Cortex of kidney (tissue), 1 donor: ENCODE measurements at places on chromosomes 7 and 10.

DNA sequence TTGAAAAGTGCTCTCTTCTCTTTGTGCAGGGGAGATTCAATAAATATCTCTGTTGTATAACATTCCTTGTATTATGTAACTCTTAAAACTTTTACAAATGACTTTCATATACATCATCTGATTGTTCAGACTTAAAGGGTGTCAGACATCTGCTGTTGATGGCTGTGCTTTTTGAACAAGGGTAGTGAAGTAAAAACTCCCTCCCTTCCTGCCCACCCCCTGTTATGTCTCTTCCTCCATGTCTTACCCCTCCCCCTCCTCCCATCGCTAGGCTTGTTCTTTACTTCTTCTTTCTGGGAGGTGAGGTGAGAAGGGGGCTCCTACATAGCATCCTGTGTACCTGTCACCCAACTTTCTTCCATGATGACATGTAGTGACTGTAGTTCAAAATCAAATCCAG, 23.4 kb upstream of the ABCB4 start:
- no peak for DNase-seq

- no peak for DNase-seq
Measured at GRCh38 chr7:20696002-20696605, 80.6 kb downstream of the ABCB5 start.

DNA sequence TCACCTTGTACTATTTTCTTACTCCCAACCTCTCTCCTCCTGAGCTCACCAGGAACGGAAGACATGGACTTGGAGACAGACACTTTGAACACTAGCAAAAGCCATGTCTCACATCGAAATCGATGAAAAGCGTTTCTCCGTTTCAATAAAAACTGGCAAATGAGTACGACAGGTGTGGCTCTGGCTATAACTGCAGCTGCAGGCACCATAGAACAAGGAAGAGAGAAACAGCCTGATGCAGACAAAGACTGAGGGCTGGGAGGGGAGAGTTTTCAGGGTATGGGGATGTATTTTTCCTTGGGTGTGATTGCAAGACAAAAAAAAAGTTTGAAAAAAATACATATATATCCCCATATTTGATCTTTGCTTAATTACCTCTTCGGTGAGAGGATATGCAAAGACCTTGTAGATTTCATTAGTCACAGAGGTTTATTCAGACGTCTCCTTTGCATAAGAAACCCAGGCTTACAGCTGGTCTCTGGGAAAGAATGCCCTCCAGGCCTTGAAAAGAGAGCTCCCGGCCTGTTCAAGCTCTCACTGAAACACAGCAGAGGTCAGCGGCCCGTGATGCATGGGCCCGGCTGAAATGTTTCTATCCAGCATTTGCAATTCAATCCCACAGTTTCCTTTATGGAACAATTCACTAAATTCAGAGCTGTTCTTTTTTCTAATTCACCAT, 63.1 kb downstream of the TLL2 start:
- no peak for DNase-seq

GRCh38 chr7:158955146-158955870, 99.0 kb downstream of the DYNC2I1 start:
- DNase-seq, result no peak

DNA sequence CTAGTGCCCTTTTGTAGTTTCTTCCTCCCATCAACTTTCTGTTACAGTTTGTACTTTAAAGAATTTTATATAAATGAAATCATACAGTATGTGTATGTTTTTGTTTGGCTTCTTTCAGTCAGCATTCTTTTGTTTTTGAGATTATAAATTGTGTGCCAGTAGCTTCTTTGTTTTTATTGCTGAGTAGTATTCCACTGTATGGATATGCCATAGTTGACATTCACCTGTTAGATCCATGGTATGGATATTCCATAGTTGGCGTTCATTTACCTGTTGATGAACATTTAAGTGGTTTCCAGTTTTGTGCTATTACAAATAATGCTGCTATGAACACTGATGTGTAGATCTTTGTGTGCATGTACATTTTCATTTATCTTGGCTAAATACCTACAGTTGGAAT, 70.8 kb upstream of the SYPL1 start:
- no peak for DNase-seq

GRCh38 chr10:6363511-6363910, 160.8 kb downstream of the PFKFB3 start:
- DNase-seq, result no peak

DNA sequence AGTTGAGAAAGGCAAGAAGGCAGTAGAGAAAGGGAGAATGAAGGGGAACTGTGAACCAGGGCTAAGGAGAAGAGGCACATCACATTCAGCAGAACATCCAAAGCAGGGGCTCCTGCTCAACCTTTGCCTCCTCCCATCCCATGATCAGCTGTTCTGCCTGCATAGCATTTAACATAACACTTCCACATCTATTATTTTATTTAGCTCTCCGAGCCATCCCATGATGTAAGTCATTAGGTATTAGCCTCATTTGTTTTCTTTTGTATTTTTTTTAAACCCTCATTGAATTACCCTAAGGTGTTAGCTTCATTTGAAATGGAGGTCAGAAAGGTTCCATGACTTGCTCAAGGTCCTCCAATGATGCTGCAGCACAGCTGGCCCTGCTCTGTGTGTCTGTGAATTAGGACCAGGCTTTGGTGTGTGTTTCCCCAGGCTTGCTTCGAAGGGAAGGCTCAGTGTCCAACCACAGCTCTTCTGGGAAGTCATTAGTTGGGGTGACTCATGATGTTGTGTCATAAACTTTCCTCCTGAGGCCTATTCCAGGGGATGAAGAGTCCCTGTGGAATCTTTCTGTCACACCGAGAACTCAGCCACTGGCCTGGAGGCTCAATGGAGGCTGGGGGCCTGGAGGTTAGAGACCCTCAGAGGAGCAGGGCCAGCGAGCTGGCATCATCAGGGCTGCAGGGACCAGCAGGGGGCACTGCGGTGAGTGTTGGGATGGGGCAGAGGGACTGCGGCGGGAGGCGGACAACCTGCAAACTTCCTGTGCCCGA, 16.5 kb downstream of the NPFFR1 start:
- DNase-seq, result no peak

DNA sequence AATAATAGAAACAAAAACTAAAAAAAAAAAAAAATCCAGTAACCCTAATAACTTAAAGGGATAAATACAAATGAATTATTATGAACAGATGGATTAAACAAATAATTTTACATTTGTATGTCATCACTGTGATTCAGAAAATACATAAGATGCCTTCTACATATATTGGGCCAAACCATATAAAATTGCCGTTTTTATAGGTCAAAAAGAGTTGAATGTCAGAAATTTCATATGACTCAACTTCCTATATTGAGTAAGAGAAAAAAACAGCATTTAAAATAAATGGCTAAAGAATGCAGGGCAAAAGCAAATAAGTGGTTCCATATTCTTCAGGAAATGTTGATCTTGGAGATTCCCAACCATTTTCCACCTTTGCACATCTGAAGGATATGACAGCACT, 9.4 kb downstream of the SLC35B4 start:
- DNase-seq, result no peak

DNA sequence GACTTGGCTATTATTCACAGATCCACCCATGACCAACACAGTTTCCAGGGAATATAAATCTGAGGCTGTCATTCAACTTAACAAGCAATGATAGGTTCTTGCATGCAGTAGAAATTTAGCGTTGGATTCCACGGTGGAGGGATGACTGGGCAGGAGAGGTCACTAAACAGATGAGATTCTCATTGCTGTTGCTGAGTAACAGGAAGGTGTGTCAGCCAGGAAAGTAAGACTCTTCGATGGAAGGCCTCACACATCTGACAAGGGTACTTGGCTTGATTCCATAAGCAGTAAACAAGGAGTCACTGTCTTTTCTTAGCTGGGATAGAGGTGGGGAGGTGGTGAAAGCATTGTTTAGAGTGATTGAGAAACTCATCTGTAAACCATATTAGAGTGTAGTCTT, 1152.0 kb downstream of the SORCS3 start:
- no peak for DNase-seq

DNA sequence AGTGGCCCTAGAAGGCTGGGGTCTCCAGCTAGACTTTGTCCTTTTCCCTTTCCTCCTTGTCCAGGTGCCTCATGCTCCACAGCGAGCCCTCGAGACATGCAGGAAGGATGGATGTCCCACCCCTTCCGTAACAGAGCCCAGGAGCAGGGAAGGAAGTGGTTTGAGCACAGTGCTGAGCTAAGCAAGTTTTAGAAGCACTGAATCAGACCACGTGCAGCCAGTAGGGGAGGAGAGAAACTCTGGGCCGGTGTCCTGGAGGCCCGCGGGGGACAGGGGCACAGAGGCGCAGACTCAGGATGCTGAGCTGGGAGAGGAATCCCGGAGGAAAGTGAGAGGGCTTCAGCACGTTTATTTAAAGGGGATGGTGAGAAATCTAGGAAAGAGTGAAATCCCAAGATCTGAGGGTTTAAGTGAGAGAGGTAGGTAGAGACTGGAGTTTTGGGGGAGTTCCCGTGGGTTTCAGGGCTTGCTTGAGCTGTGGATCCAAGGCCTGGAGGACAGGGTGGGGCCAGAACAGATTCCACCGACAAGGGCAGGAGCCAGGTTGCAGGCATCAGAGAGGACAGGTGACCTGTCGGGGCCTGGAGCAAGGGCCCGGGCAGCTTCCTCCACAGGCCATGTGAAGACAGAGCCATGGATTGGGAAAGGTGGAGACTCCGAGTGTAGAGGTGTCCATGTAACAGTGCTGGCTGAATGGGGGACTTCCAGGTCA, 4.4 kb upstream of the IRF5 start:
- no peak for DNase-seq
